ENCODE measurements at places on chromosomes 12 and 14.

DNA sequence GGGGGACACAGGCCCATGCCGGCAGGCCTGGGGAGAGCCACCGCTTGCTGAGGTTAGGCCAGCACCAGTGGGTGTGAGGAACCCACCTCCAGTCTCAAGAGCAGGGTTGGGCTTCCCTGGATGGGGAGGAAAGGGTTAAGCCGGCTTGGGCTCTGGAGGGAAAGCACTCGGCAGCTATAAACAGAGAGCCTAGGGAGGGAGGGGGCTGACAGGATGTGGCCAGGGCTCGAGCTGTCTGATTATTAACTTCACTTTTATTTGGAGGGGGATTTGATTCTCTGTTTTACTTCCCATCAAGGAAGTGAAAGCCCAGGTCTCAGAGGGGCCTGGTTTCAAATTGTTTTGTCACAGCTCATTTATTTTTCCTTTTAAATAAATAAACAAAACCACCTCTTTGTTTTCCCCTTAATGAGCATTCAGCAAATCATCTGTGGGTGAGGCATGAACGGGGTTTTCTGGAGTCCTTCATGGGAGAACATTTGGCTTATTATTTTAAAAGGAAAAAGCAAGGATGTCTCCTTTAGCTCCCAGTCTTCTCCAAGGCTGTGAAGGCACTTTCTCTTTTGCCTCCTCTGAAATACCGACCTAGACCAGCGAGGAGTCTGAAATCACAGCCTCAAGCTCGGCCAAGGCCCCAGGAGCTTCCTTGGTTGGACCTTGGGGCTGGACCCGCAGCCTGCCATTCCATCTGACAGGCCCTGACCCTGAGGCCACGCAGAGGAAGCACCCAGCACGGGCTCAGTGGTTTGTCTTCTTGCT lies 21.9 kb upstream of the ZFP36L1 start:
- DNase-seq = peak; percentile 71

- no peak overlapping the region for H3K4me3 ChIP-seq
- DNase-seq = peak; percentile 62
- H3K27ac ChIP-seq = no peak overlapping the region
- H3K27me3 ChIP-seq = no peaks in the 10 kb centered on the region
These were observed 524.4 kb downstream of the MED13L start for GRCh38 chr12:115752913-115753726.

DNA sequence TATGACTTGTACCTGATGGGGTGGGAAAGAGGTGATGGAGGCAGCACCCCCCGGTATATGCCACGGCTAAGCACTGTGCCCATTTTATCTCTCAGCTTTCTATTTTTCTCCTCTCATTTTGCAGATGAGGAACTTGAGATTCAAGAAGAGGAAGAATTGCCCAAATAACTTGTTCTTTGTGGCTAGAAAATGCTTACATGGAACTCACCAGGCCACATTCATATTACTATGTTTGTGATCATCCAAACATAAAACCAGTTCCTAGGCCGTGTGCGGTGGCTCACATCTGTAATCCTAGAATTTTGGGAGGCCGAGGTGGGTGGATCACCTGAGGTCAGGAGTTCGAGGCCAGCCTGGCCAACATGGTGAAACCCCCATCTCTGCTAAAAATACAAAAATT lies 14.5 kb upstream of the PSMD9 start:
- DNase-seq = no peak
- H3K36me3 ChIP-seq = no peaks in the 10 kb centered on the region

- DNase-seq = peak; percentile 82
- H3K4me1 ChIP-seq = peaks cover 4% of the 10 kb centered on the region
These were observed 177.4 kb upstream of the HIF1A start for GRCh38 chr14:61517911-61518384.

- no peak for DNase-seq
- no peak overlapping the region for H3K4me3 ChIP-seq
- no peaks in the 10 kb centered on the region for H3K4me1 ChIP-seq
- H3K27me3 ChIP-seq = no peaks in the 10 kb centered on the region
- H3K27ac ChIP-seq = no peak overlapping the region
- peaks cover 20% of the 10 kb centered on the region for H3K36me3 ChIP-seq
These were observed 113.2 kb downstream of the RBM19 start for GRCh38 chr12:113852695-113853490.

GRCh38 chr12:80041071-80041470 lies 58.3 kb upstream of the OTOGL start:
- H3K36me3 ChIP-seq = no peaks in the 10 kb centered on the region
- no peak overlapping the region for H3K4me3 ChIP-seq
- H3K27ac ChIP-seq = no peak overlapping the region
- no peaks in the 10 kb centered on the region for H3K27me3 ChIP-seq
- no peaks in the 10 kb centered on the region for H3K4me1 ChIP-seq

DNA sequence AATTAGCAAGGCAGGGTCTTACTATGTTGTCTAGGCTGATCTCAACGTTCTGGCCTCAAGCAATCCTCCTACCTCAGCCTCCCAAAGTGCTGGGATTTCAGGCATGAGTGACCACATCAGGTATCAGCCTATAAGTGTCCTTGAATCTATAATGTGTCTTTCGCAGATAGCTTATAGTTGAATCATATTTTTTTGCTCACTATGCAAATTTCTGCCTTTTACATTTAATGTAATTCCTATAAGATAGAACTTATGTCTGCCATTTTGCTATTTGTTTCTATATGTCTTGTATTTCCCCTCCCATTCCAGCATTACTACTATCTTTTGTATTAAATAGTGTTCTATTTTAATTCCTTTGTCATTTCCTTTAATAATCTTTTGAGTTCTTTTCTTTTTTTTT lies 10.5 kb upstream of the ATF7 start:
- no peaks in the 10 kb centered on the region for H3K36me3 ChIP-seq
- no peaks in the 10 kb centered on the region for H3K27me3 ChIP-seq
- no peaks in the 10 kb centered on the region for H3K4me1 ChIP-seq
- H3K4me3 ChIP-seq = no peak overlapping the region

- no peaks in the 10 kb centered on the region for H3K4me1 ChIP-seq
- no peaks in the 10 kb centered on the region for H3K36me3 ChIP-seq
- DNase-seq = no peak
- H3K27me3 ChIP-seq = peaks cover 26% of the 10 kb centered on the region
- no peak overlapping the region for H3K27ac ChIP-seq
These were observed 8.1 kb upstream of the KCNA5 start for GRCh38 chr12:5035618-5036017.

DNA sequence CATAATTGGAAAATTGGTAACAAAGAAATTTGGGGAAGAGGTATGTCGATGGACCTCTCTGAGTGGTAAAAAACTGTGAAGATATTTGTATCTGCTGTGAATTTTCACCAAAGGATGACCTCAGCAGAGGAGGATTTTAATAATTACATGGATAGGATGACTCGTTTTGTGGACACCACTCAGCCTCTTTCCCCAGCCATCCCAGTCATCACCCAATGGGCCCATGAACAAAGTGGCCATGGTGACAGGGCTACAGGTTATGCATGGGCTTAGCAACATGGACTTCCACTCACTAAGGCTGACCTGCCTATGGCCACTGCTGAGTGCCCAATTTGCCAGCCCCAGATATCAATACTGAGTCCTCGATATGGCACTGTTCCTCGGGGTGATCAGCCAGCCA lies 577.5 kb upstream of the FBXO33 start:
- no peaks in the 10 kb centered on the region for H3K27me3 ChIP-seq
- no peaks in the 10 kb centered on the region for H3K4me1 ChIP-seq

DNA sequence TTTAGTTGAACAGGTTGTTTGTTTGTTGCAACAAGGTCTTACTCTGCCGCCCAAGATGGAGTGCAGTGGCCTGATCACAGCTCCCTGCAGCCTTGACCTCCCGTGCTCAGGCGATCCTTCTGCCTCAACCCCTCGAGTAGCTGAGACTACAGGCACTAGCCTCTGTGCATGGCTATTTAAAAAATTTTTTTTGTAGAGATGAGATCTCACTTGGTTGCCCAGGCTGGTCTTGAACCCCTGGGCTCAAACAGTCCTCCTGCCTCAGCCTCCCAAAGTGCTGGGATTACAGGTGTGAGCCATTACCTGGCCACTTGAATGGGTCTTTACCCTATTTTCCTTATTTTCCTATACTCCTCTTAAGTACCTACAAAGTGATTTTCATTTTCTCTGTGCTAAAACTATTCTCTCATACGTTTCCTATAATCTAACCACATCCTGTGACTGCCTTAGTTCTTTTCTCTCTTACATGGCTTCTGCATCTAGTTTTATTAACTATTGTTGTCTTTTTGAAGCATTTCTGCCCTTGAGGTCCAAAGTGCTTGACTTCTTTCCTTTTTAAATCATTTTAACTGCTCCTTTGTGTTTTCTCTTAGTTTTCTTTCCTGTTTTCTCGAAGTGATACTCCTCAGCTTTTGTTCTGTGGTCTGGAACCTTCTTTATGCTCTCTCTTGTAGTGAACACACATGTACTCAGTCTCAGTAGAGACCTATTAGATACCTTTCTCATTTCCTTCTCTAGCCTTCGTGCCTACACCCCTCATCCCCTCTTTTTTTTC lies 14.1 kb downstream of the GPX2 start:
- no peak overlapping the region for H3K27ac ChIP-seq
- DNase-seq = no peak
- no peaks in the 10 kb centered on the region for H3K4me1 ChIP-seq
- peaks cover 65% of the 10 kb centered on the region for H3K36me3 ChIP-seq

- peaks cover 23% of the 10 kb centered on the region for H3K4me1 ChIP-seq
- peak overlapping the region; percentile 62 for H3K27ac ChIP-seq
- H3K36me3 ChIP-seq = no peaks in the 10 kb centered on the region
- no peak overlapping the region for H3K4me3 ChIP-seq
- DNase-seq = peak; percentile 86
These were observed 388.6 kb upstream of the TMPO start for GRCh38 chr12:98126637-98127335.

DNA sequence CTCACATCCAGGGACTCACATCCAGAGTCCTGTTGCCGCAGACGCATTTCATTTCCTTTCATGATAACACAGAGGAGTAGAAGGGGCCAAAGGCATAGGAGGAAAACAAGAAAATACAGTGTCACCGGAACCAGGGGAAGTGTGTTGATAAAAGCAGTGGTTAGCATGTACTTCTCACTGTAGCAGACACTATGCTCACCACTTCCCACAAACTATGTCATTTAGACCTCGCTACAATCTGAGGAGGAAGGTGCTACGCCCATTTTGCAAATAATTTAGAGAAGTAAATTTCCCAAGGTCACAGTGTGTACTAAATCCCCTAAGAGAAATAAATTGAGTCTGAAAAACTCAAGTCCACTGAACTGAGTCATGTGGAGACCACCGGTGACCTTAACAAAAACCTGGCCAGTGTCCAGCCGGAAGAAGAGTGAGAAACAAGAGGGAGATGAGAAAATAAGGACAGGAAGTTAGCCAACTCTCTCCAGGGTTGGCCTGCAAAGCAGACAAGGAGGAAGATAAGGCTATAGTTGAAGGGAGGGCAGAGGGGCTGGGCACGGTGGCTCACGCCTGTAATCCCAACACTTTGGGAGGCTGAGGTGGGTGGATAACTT lies 25.8 kb upstream of the TMCC3 start:
- H3K36me3 ChIP-seq = no peaks in the 10 kb centered on the region
- no peaks in the 10 kb centered on the region for H3K27me3 ChIP-seq
- H3K4me1 ChIP-seq = peaks cover 20% of the 10 kb centered on the region
- DNase-seq = no peak

DNA sequence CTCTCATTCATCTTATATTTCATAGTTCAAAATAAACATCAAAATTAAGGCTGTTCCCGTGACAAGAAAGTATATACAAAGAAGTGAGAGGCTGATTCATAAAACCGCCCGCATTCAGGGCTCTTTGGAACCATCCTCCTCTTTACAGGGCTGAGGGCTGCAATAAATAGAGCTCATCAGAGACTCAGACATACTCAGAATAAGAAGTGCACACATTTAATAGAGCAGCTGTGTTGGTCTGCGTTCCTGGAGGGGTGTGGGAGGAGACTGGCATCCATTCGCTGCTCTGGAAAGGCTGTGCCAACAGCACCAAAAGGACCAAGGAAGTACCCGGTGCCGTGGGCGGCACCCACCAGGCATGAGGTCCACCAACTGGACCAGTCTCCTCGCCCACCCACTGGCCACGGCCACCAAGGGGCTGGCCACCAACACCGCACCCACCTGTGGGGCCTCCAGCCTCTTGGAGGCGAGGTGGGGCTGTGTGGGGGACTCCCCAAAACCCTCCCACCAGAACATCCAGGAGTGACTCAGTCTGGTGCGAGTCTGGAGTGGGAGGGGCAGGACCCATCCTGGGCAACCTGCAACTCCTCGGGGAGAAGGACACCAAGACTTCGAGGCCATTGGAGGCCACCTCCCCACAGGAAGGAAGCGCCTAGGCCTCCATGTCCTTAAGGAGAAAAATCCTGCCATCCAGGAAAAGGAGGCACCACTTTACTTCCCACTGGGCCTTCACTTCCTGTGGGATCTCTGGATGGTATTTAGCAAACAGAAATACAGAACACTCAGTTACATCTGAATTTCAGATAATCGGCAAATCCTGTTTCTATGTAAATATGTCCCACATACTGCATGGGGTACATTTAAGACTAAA lies 32.7 kb downstream of the VCPKMT start:
- H3K27ac ChIP-seq = no peak overlapping the region
- DNase-seq = no peak
- no peaks in the 10 kb centered on the region for H3K27me3 ChIP-seq
- no peak overlapping the region for H3K4me3 ChIP-seq

GRCh38 chr12:11747969-11748368 lies 98.5 kb downstream of the ETV6 start:
- H3K4me1 ChIP-seq = no peaks in the 10 kb centered on the region
- H3K27ac ChIP-seq = no peak overlapping the region
- DNase-seq = no peak
- peaks cover 8% of the 10 kb centered on the region for H3K36me3 ChIP-seq
- no peak overlapping the region for H3K4me3 ChIP-seq
- H3K27me3 ChIP-seq = no peaks in the 10 kb centered on the region

DNA sequence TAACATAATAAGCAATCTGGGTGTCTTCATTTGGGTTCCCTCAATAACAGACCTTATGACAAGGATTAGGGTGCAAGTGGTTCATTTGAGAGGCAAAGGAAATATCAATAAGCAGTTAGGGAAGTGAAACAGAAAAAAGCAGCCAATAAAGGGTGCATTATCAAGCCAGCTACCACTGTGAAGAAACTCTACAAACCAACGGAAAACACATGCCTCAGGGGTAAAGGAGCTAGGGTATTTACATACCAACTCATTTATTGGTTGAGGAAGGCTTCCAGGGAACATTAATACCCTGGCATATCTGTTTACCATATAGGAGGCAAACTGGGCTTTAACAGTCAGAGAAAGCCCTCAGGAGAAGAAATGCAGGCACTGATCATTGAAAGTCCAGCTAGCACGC lies 22.7 kb upstream of the IFNG-AS1 start:
- H3K36me3 ChIP-seq = no peaks in the 10 kb centered on the region
- no peaks in the 10 kb centered on the region for H3K4me1 ChIP-seq
- no peaks in the 10 kb centered on the region for H3K27me3 ChIP-seq
- no peak overlapping the region for H3K4me3 ChIP-seq
- H3K27ac ChIP-seq = no peak overlapping the region
- DNase-seq = no peak

DNA sequence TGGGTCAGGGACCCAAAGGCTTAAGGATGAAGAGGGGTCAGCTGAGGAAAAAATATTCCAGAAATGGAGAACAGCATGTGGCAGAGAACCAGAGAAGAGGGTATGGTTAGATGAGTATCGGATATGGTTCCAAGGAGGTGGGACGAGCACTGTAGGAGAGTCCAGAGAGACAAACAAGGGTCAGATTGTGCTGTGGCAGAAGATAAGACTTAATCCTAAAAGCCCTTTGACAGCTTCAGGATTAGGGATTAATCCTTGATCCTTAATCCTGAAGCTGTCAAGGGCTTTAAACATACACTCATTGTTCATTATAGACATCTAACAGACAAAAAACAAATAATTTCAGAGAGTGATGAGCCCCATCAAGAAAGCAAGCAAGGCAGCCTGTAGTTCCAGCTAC lies 124.0 kb downstream of the SPTSSA start:
- H3K27ac ChIP-seq = no peak overlapping the region
- no peaks in the 10 kb centered on the region for H3K27me3 ChIP-seq
- H3K36me3 ChIP-seq = no peaks in the 10 kb centered on the region
- no peak overlapping the region for H3K4me3 ChIP-seq

Data from large intestine (tissue), 12 donors.